ENCODE measurements at places on chromosomes 3 and 15.

DNA sequence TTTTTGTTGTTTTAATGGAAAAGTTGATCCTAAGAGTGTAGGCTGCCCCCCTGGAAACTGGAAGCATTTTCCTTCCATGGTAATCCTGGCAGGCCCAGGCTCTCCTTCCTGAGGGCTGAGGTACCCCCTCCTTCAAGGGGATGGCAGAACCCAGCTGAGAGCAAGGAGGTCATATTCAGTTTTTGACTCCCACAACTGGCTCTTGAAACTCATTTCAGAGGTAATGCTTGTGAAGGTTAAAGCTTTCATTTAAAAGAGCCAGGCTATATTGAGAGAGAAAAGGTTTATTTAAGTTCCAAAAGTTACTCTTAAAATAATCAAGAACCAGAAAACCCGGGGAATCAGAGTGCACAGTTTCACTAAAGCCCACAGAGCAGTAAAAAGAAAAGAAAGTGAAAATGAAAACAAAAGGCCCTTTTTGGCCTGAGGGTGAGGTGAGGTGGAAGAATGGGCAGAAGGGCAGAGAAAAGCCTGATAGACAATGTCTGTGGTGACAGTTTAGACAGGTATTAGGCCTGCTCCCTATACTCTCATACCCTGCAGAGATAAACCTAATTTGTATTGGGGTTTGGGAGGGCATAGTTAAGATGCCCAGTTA is 47.0 kb upstream of the RBP1 start:
- H3K36me3 ChIP-seq, result no peaks in the 10 kb centered on the region
- DNase-seq, result no peak
- H3K27me3 ChIP-seq, result no peaks in the 10 kb centered on the region

GRCh38 chr15:38369936-38370478 is 83.9 kb upstream of the FAM98B start:
- DNase-seq, result no peak
- no peaks in the 10 kb centered on the region for H3K27me3 ChIP-seq
- no peak overlapping the region for H3K27ac ChIP-seq

DNA sequence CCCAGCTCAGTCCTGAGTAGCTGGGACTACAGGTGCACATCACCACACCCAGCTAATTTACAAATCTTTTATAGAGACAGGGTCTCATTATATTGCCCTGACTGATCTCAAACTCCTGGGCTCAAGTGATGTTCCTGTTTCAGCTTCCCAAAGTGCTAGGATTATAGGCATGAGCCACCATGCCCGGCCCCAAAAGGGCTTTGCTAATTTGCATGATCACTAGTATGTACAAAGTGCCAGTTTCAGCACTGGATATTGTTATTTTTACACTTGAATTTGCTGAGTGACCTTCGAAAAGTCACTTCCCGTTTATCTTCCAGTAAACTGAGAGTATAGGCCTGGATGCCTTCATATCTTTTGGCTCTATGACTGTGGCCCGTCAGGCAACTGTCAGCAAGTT is 12.2 kb downstream of the CLN6 start:
- H3K4me3 ChIP-seq, result no peak overlapping the region
- no peak for DNase-seq

DNA sequence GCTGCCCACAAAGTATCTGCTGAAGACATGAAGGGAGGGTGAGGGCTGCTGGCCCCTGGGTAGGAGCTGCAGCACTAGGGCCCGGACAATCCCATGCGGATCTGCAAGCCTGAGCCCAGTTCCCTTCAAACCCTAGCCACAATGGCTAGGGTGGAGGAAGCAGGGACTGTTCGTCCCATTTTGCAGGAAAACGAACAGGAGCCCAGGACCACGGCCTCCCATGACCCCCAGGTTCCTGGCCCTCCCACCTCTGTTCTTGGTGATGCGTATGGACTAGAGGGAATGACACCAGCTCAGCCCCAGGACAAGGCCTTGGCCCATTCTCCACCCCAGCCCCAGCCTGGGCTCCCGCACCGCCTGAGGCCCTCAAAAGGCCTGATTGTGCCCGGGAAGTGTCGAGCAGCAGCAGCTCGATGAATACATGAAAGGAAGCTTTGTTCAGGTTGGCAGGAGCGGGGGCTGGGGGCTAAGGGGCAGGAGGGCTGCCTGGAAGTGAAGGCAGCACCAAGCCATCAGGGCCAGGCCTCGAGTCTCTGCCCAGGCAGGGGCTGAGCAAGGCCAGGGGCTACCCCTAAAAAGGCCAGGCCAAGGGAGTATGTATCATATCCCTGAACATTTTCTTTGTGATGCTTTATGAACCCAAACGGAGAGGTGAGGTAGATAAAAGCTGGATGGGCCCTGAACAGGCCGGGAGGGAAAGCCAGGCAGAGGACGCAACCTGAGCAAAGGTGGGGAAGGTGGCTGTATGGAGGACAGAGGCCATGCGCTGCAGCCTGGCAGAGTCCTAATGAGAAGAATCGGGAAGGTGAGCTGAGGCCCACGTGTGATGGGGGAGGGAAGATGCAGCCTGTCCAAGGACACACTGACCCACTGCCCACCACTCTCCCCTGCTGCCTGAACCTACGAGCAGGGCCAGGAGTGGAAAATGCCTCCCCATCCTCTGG is 12.2 kb downstream of the SEMA7A start:
- H3K27me3 ChIP-seq, result no peaks in the 10 kb centered on the region
- no peak overlapping the region for H3K4me3 ChIP-seq
- H3K4me1 ChIP-seq, result peaks cover 65% of the 10 kb centered on the region
- no peak for DNase-seq

- no peaks in the 10 kb centered on the region for H3K36me3 ChIP-seq
- H3K27ac ChIP-seq, result no peak overlapping the region
- no peaks in the 10 kb centered on the region for H3K4me1 ChIP-seq
Measured at GRCh38 chr3:177959188-177959587, 577.0 kb upstream of the KCNMB2 start.

- H3K36me3 ChIP-seq, result peaks cover 20% of the 10 kb centered on the region
- no peak for DNase-seq
- peaks cover 44% of the 10 kb centered on the region for H3K4me1 ChIP-seq
Measured at GRCh38 chr3:160564258-160564911, 986 bp downstream of the KPNA4 start.

DNA sequence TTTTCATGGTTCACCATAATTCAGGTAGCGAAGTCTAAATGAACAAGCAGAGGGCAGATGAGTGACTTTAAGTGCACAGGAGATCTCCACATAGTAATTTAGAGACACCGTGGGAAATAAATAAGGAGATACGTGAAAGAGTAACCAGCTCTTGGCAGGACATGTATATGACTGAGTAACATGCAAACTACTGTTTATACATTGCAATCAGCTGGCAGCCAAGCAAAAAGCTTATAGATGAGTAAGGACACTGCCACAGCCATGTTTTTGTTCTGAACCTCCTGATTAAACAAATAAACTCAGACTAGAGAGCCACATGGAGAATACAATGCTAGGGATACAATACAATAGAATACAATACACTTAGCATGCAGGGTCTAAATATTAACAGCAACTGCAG is 252.4 kb downstream of the FHIT start:
- no peaks in the 10 kb centered on the region for H3K27me3 ChIP-seq
- DNase-seq, result no peak
- H3K36me3 ChIP-seq, result no peaks in the 10 kb centered on the region

GRCh38 chr15:73884159-73884558 is 10.8 kb downstream of the TBC1D21 start:
- no peaks in the 10 kb centered on the region for H3K4me1 ChIP-seq
- DNase-seq, result no peak
- peaks cover 53% of the 10 kb centered on the region for H3K27me3 ChIP-seq
- H3K4me3 ChIP-seq, result no peak overlapping the region
- no peak overlapping the region for H3K27ac ChIP-seq
- no peaks in the 10 kb centered on the region for H3K36me3 ChIP-seq

DNA sequence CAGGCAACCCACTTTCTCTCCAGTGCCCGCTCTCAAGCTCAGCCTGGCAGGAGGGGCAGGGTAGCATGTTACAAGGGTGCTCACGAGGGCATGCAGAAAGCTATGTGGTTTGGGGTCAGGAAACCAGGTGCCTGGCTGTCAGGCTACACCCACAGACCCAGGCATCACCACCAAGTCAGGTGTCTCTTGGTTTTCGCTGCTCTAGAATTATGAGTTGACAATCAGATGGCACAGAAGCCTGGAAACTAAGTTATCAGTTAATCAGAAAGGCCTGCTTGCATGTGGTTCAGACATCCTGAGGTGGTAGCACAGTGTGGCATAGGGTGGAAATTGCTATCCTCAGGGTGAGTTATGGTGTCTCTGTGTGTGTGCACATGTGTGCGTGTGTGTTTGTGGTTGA is 16.2 kb upstream of the CCR9 start:
- no peaks in the 10 kb centered on the region for H3K4me1 ChIP-seq
- no peak for DNase-seq
- no peaks in the 10 kb centered on the region for H3K36me3 ChIP-seq

- H3K27ac ChIP-seq, result no peak overlapping the region
- no peaks in the 10 kb centered on the region for H3K27me3 ChIP-seq
- DNase-seq, result no peak
- H3K4me1 ChIP-seq, result peaks cover 22% of the 10 kb centered on the region
- H3K4me3 ChIP-seq, result no peak overlapping the region
Measured at GRCh38 chr15:38066612-38067011, 132.2 kb downstream of the TMCO5A start.

DNA sequence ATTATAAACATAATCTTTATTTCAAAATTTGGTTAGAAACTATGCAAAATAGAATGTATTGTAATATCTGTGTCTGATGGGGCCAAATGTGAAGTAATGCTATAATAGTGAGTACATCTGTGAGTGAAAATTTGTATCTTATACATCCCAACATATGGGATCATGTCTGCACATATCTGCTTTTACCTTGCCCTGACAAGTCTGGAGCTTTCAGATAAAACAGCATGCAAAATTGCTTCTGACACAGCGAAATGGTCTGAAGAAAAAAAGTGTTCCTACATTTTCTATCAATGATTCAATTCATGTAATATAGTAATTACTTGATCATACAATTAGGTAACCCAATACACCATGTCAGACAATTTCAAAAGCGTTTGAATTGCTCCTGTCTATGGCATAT is 58.1 kb upstream of the P3H2 start:
- DNase-seq, result no peak
- H3K4me3 ChIP-seq, result no peak overlapping the region
- H3K36me3 ChIP-seq, result no peaks in the 10 kb centered on the region
- no peaks in the 10 kb centered on the region for H3K27me3 ChIP-seq

DNA sequence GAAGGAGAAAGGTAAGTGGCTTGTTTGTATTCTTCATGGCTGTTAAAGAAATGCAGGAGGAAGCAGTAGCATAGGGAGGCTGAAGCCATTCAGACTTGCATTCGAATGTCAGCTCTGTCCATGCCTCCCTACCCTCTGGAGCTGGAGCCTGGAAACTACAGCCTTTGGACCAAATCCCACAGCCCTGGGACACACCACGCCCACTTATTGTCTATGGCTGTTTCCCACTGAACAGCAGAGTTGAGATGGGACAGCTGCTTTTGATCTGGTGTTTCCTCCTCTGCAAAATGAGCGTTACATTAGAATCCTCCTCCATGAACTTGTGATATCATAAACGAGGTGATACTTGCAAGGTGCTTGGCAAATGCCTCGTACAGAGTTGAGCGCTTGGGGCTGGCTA is 3.6 kb downstream of the FAM107A start:
- H3K4me3 ChIP-seq, result no peak overlapping the region
- peaks cover 5% of the 10 kb centered on the region for H3K27me3 ChIP-seq
- no peak for DNase-seq
- H3K27ac ChIP-seq, result no peak overlapping the region

GRCh38 chr3:87354398-87354797 is 78.0 kb upstream of the POU1F1 start:
- H3K36me3 ChIP-seq, result no peaks in the 10 kb centered on the region
- H3K4me3 ChIP-seq, result no peak overlapping the region
- H3K4me1 ChIP-seq, result peaks cover under 1% of the 10 kb centered on the region
- no peaks in the 10 kb centered on the region for H3K27me3 ChIP-seq
- H3K27ac ChIP-seq, result no peak overlapping the region
- DNase-seq, result no peak

DNA sequence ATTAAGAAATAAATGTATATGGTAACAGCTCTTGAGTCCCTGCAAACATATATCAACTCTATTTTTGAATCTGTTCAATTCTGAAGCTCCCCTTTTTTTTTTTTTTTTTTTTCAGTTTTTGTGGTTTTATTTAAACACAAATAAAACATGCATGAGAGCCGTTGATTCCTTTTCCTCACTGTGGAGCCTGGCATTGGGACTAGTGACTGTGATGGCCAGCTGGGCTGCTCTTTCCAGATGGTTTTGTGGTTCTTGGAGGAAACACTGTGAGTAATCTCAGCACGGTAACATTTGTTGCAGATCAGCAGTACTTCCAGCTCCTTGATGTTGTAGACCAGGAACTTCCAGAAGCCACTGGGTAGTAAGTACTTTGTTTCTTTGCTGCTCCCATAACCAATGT is 15.9 kb downstream of the EMC7 start:
- DNase-seq, result no peak
- H3K36me3 ChIP-seq, result no peaks in the 10 kb centered on the region
- H3K4me1 ChIP-seq, result no peaks in the 10 kb centered on the region
- H3K27ac ChIP-seq, result no peak overlapping the region
- no peak overlapping the region for H3K4me3 ChIP-seq

DNA sequence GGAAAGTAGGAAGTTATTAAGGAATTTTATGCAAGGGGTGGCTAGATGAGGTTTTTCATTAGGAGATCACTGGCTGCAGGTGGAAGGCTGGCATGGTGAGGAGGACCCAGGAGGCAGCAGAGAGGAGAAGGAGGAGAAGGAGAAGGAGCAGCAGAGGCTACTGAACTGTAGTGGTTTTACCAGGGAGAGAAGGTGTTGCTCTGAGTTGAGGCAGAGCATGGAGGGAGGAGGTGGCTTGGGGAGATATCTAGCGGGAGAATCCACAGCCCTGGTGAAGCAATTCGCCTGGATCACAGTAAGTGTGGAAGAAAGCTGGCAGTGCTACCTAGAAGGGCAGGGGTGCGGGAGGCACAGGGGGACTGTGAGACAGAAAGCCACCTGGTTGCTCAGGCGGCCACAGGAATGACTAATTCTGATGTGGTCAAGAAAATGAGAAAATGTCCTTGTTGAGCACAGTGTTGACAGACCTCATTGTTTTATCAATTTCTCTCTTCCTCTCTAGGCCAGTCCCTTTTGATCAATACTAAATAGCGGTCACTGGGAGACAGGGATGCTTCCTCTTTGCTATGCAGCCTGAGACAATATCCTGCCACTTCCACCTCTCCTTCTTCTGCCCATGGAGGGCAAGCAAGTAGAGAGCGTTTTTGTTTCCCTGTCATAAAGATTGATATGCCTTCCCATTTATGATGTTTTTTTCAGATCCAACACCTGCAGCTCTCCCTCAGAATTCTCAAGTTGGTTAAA is 94.6 kb downstream of the EEFSEC start:
- no peaks in the 10 kb centered on the region for H3K4me1 ChIP-seq
- DNase-seq, result no peak
- no peaks in the 10 kb centered on the region for H3K27me3 ChIP-seq
- H3K4me3 ChIP-seq, result no peak overlapping the region
- H3K36me3 ChIP-seq, result 0 out of 2 replicates have a peak, but pooled peaks cover 4% of the 10 kb centered on the region

DNA sequence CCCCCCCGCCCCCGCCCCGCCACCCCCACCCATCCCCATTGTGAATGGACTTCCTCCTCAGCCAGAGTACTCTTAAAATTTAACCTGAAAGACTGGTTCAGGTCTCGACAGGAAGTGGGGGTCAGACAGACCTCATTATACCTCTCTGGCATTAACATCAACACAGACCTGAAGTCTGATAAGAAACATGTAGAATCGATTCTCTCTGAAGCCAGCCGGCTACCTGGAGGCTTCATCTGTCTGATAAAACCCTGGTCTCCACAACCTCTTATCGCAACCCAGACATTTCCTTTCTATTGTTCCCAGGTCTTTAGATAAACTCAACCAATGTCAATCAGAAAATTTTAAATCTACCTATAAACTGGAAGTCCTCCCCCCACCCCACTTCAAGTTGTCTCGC is 42.6 kb downstream of the SLCO2A1 start:
- H3K4me3 ChIP-seq, result no peak overlapping the region
- H3K36me3 ChIP-seq, result no peaks in the 10 kb centered on the region
- peaks cover 27% of the 10 kb centered on the region for H3K27me3 ChIP-seq
- no peak for DNase-seq

Data from PC-9 (cell line).